Natural killer cell treated with Interleukin-12 subunit alpha and Interleukin-12 subunit beta and Interleukin-15 and Interleukin-18, amount 100 ng/mL, for 72 hours (primary cell): ENCODE measurements at places on chromosomes 2 and 18.

DNA sequence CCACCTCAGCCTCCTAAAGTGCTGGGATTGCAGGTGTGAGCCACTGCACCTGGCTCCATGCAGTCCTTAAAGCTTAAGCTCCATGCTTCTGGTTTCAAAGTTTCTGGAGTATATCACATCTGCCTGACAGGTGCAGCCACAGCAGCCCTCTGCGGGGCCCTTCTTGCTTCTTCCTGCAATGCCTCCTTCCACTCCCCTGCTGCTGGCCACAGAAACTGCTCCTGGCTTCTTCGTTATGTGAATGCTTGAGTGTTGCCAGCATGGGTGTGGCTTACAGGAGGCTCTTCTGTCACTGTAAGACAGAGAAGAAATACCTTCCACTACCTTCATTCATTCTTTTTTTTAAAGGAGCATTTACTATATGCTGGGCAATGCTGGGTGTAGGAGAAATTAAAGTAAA, 10.1 kb upstream of the CCBE1 start:
- no peak for DNase-seq

- no peak for DNase-seq
These were observed 43.3 kb downstream of the SNED1 start for GRCh38 chr2:241041589-241042158.

GRCh38 chr2:177525351-177525924, 132.9 kb downstream of the AGPS start:
- DNase-seq, result no peak

GRCh38 chr2:168256448-168256847, 9.1 kb upstream of the STK39 start:
- no peak for DNase-seq

DNA sequence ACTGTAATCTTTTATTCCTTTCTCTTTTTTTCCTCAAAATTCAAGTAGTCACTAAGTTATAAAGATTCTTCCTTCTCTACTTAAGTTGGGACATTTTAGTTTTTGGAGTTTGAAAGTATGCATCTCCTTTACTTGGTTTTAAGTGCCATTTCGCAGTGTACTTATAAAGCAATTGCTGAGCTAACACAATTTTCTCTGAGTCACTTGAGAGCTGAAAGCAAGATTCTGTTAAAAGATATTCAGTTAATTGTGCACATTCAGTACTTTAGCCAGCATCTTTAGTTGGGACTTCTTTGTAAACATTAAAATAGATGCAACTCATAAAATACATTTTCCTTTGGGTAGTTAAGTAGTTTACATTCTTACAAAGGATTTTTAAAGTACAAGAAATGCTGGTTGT, 136.0 kb downstream of the GFPT1 start:
- no peak for DNase-seq

DNA sequence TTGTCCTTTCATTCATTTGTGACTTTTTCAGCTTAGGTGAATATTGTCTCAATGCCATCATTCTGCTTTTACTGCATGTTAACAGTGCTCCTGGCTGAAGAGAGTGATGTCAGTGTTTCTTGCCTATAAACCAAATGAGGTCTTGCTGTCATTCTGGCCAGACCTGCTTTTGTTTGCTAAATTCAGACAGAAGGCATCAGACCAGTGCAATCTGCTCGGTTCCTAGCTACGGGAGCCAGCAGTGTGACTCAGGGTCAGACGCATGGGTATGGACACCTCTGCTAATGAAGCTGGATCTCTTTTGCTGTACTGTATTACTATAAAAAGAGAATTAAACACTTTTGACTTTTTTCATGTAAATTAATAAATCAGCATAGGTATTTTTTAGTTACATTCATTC, 178.9 kb downstream of the TMEM182 start:
- no peak for DNase-seq

DNA sequence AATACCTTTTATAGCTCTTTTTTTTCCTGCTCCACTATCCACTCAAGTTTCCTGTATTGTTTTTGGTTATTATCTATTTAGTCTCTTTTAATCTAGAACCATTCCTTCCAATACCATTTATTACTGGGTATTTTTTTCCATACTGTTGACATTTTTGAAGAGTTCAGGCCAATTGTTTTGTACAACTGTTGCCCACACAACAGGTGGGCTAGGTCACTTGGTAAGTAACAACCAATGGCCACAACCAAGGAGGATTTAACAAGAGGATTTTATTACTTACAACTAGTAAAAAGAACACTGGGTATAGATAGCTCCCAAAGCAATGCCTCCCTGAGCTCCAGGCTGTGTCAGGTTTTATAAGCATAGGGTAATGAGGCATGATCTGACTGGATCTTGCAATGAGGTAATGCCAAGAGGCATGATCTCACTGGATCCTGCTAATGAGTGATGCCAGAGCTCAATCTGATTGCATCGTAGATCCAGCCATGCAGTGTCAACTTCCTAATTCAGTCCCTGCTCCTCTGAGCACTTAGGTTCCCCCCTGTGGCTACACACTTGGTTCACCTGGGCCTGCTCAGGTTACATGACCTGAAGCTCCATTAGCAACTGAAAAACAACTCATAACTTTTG, 7.1 kb upstream of the CEP68 start:
- DNase-seq, result no peak
